A549 (cell line): ENCODE measurements at places on chromosomes 11 and 22. TPM values are rescaled to one million over a fixed set of nuclear protein-coding genes. Genes with fewer than 3 reads are reported as not detected.

- DNase-seq: no peak
These were observed 79.5 kb downstream of the SLC36A4 start for GRCh38 chr11:93118276-93118675.

GRCh38 chr11:85602526-85603213 lies 24.5 kb downstream of the DLG2 start:
- DNase-seq: no peak

GRCh38 chr11:43358279-43358800 lies 380 bp upstream of the TTC17 start:
- no peak for DNase-seq

GRCh38 chr11:90309693-90310092 lies 86.8 kb upstream of the CHORDC1 start:
- no peak for DNase-seq

Gene SYT13
- polyA plus RNA-seq: 8.1 to 13.1 TPM (median 12.9 TPM) in 3 replicates

DNA sequence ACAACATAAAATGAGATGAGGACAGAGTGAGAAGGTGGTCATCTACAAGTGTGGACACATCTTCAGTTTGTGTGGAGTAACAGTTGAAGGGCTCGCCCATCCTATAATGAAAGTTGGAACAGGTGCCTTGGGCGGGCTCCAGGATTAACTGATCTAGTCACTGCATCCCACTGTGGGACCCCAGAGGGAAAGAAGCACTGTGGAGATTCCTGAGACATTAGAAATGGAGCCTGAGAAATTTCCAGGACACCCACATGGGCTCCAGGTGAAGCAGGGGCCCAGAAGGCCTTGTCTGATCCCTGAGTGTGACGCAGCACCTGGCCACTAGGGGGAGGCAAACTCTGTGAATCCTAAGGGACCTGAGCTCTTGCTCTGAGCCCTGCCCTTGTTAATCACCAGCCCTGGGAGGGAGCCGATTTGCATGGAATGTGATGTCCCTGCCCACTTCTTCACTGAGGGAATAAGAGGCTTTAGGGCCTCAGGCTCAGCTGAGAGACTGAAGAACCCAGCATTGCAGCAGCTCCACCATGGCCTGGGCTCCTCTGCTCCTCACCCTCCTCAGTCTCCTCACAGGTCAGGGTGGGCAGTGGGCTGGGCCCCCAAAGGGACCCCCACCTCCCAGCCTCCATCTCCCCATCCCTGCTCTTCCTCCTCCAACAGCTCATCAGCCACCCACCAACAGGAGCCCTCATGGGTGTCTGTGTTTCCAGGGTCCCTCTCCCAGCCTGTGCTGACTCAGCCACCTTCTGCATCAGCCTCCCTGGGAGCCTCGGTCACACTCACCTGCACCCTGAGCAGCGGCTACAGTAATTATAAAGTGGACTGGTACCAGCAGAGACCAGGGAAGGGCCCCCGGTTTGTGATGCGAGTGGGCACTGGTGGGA lies 98.4 kb downstream of the VPREB1 start:
- peak; percentile 43 for DNase-seq

DNA sequence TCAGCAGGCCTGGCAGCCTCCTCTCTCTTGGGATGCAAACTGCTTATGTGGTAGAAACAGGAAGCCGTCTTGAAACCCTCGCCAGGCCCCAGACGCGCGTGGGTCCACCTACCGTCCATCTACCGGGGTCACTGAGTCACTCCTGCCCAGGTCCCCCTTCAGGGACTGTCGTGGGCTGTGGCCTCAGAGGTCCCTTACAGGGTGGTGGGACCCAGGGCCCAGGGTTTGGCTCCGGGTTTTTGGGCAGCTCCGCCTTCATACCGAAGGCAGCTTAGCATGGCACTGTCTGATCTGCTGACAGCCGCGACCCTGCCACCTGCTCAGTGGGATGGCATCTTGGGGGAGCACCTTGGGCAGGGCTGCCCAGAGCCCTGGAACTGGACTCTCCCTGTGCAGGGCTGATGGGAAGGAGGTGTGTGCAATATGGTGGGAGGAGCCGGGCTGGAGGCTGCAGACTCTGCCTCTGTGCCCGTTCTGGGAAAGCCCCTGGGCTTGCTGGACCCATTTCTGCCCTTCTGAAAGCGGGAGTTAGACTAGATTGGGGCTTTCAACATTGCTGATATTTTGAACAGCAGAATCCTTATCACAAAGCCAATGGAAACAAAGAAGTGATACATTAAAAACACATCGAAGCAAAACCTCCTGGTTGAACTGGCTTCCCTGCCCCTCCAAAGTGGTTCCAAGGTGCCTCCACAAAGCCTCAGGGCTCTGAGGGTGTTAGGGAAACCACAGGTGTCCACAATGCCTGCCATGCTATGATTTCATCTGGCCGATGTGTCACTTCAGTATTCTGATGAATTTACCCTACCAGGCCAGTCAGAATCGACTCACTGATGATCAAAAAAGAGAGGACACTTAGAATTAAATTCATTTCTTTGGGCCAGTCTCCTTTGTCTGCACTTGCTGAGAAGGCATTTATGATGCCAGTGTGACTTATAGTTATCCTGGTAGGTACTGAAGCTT lies 316.5 kb downstream of the KIRREL3 start:
- no peak for DNase-seq

GRCh38 chr11:19441752-19442553 lies 201.2 kb upstream of the E2F8 start:
- DNase-seq: peak; percentile 88
